Activated CD4-positive, alpha-beta T cell treated with anti-CD3 and anti-CD28 coated beads, Interleukin-10, Interleukin-2, amounts not matched to agents 100 ng/mL and 50 ng/mL, durations not matched to agents 16 hours and 8 hours (primary cell): ENCODE measurements at places on chromosomes 2 and 18.

DNA sequence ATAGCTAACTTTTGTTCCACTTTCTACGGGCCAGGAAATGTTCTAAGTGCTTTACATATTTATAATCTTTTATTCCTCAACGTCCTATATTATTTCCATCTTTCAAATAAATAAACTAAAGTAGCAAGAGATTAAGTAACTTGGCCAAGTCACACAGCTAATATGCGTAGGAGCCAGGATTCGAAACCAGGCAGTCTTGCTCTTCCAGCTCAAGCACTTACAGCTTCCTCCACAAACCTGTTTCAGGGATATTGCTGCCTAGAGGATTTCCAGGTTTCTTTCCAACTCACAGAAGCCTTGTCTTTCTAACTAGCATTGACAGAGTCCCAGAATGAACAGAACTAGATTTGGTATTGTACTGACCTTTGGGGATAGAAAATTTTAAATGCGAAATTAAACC, 102.5 kb downstream of the FIGN start:
- no peak for DNase-seq

- DNase-seq = no peak
Observed at GRCh38 chr2:184769686-184770085, 171.4 kb downstream of the ZNF804A start.

- peak; percentile 39 for DNase-seq
Observed at GRCh38 chr18:68436485-68436884, 278.4 kb downstream of the TMX3 start.

GRCh38 chr2:34102339-34102738, 503.2 kb upstream of the FAM98A start:
- DNase-seq = no peak

GRCh38 chr18:24187689-24188088, 48.8 kb downstream of the CABYR start:
- no peak for DNase-seq

DNA sequence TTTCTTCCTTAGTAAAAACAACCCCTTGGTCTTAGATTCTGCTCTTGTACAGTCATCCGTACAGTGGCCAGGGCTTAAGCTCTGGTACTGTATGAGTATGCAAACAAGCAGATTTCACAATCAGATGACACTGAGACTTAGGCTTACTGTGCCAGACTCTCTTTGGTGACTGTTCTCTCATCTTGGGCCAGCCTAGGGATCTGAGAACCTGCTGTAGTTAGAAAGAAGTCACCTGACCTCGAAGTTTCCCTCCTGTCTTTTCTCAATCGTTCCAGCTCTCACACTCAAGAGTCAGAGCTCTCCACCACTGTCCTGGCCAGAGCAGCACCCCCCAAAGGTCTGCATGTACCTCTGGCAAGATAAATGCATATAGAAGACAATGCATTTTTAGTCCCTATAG, 63.2 kb downstream of the ZEB2 start:
- DNase-seq = peak; percentile 79

GRCh38 chr2:111665011-111665410, 219.0 kb downstream of the ANAPC1 start:
- DNase-seq = no peak
